Progenitor cell of endocrine pancreas (in vitro differentiated cells): ENCODE measurements at places on chromosomes 12 and 14. TPM values are rescaled to one million over a fixed set of nuclear protein-coding genes. Genes with fewer than 3 reads are reported as not detected.

NR2C1 gene
- 56.8 and 58.9 TPM in 2 replicates for total RNA-seq

CISTR gene
- 0.58 TPM in 1 of 2 replicates, not detected in the other for total RNA-seq

KLRB1 gene
- total RNA-seq, result not detected in 2 replicates

SETD3 gene
- total RNA-seq, result 46.0 and 51.7 TPM in 2 replicates

DNA sequence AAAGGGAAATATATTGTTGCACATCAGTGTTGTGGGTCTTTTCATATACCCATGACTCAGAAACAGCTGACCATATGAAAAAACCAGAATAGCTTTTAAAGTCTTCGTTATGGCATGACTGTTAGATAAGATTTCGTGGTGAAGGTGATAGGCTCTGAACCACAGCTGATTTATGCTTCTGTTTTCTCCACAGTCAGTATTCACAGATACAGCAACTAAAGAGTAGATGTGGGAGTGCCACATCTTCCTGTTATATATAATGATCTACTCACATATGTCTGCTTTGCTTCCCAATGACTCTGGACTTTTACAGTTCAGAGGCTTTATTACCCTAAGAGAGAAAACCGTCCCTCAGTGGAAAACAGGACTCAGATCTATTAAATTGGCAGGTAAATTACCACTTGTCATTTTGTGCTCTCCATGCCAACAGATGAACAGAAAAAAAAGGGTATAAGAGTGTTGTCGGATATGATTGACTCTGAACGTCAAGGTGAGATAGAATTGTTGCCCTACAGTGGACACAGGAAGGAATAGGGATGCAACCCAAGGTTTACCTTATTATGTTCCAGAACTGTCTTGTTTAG, 1037.1 kb downstream of the GALC start:
- DNase-seq, result no peak

GRCh38 chr14:68607081-68607866, 185.6 kb downstream of the ZFP36L1 start:
- no peak for DNase-seq

DNA sequence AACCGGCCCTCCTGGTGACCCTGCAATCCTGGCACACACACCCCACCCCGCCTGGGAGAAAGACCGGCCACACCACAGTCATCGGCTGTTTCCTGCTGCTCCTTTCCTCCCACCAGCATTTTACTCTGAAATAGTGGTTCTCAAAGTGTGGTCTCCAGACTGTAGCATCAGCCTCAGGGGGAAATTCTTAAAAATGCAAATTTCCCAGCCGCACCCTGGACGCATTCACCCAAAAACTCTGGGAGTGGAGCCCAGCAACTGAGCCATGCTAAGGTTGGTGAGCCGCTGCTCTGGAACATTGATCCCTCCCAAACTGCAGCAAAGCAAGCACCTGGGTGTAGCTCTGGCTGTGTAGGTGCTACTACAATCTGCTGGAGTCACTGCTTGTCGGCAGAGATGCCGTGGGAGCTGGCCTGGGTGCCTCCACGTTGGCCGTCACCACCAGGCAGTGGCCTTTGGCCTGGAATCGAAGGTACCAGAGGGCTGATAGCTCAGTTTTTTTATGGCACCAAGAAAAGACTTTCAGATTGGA, 38.4 kb upstream of the BCL2L14 start:
- DNase-seq, result no peak

GRCh38 chr14:22318951-22319350, 270.1 kb downstream of the DAD1 start:
- no peak for DNase-seq
